MCF 10A (cell line): ENCODE measurements at places on chromosomes 12 and 14.

DNA sequence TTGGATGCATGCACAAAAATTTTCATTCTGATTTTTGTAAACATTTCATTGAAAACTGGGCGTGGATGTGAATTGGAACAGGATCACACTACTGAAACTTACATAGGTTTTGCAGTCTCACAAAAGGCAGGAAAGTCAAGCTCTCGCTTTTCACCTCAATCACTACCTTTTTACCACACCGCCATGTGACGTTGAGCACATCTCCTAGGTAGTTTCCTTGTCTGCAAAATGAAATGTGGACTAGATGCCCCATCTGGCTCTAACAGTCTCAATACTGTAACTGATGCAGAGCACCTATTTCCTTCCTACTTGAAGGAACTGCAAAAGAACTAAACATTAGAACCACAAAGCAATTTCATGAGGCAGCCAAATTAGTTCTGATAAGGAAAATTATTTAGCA is 4.4 kb upstream of the YY1 start:
- DNase-seq, result no peak

GRCh38 chr14:39005044-39005880 is 97.8 kb downstream of the SEC23A start:
- no peak for DNase-seq

DNA sequence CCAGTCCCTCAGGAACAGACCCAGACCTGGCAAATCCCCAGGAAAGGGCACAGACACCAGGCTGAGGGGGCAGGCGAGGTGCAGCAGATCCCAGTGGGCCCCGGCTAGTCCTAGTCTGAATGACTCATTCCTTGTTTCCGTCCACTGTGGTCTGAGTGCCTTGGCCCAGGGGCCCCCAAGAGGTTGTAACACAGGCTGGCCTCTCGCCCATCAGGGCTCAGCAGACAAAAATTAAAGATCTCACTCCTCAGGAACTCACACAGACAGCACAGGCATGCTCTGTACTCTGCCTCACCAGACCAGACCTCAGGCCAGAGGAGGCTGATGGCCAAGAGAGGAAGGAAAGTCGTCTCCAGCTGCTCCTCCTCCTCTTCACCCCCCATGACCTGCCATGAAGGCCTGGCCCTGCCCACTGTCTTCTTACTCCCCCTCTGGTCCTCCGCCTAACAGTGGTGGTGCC is 7.7 kb upstream of the LTBP2 start:
- peak; percentile 93 for DNase-seq

- DNase-seq, result no peak
These were observed 87.7 kb downstream of the GLT1D1 start for GRCh38 chr12:128940974-128941373.

DNA sequence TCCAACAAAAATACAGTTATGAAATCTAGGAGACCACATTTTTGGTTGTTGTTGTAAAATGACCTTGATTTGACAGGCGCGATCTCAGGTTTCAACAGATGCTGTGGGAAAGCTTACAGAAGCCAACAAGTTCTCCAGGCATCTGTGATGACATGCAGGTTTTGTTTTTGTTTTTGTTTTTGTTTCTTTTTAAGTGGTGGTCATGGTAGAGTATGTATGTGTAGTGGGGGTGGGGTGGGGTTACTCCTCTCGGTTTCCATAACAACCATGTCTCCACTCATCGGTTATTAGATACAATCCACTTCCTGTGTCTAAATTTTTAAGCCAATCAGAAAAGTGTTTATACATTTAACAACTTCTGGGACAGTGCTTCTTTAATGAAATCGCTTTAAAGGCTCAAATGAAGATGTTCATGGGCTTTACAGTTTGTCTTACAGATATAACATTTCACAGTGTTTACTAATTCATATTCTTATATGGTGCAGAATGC is 199.9 kb upstream of the FOXN3 start:
- peak; percentile 28 for DNase-seq

DNA sequence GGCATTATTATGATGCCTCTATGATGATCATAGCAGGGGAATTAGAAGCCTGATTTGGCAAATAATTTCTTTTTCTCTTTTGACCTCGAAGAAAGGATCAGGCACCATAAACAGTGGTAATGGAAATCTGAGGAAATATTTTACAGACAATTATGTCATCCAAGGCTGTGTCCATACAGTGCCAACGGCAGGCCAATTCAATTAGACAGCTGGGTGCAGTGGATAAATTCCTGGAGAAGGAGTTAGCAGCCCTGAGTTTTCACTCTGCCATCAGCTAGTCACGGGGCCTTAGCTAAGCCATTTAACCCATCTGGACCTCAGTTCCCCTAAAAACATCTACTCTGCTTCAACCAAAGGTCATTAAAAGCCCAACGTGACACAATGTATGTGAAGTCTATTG is 4.1 kb downstream of the TPH2 start:
- DNase-seq, result no peak

- DNase-seq, result no peak
These were observed 60.4 kb downstream of the SLC15A4 start for GRCh38 chr12:128763395-128763794.

GRCh38 chr14:20811986-20812975 is 9.6 kb upstream of the RNASE1 start:
- no peak for DNase-seq

GRCh38 chr12:29216266-29216665 is 67.2 kb downstream of the FAR2 start:
- DNase-seq, result no peak

DNA sequence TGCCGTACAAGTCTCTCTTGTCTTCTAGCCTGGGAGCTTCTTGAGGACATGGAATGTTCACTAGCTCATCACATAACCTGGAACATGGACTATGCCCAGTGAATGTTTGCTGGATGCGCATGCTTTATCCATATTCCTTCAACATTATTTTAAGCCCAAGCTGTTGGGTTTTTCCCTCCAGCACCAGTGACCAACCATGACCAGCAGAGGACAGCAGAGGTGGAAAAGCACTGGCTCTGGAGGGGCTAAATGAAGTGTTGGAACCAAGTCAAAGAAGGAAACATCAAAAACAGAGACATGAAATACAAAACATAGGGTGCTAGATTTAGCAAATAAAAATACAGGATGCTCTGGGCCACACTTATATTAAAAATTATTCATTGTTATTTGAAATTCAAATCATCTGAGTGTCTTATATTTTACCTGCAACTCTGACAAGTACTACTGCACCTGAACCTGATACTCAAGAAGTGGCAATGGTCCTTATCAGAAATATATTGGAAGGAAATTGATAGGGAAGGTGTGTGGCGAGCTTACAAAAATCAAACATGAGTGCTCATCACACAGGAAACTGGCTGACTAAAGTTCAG is 23.1 kb upstream of the HELB start:
- DNase-seq, result peak; percentile 41

DNA sequence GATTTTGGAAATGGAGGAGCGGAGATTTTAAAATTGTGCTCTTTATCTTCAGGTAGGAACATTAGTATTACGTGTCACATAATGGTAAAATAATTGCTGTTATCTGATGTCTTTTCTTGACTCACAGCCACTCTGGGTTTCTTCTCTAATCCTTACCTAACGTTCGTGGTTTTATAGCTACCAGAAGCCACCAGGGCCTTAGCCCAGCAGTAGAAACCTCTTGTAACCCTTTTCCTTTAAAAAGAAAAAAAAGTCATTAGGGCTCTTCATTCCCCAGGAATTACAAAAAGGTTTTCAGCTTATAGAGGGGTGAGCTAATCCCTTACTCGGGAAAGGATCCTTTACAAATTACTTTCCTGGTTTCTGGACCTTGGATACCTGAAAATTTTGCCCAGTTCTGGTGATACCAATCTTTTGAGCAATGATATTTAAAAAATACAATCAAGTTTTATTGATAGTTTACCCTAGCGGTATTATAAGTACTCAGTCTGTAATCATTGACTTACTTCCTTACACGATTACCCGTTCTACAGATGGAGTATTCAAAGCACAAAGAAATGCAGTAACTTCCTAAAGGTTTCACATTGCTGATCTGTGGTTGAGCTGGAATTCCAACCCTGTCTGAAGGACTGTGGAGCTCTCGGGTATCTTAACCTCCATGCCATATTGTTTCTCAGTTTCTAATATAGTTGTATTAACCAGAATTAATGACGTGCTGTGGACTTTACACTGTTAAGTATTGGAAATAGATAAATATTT is 1.6 kb downstream of the GABARAPL1 start:
- DNase-seq, result no peak

DNA sequence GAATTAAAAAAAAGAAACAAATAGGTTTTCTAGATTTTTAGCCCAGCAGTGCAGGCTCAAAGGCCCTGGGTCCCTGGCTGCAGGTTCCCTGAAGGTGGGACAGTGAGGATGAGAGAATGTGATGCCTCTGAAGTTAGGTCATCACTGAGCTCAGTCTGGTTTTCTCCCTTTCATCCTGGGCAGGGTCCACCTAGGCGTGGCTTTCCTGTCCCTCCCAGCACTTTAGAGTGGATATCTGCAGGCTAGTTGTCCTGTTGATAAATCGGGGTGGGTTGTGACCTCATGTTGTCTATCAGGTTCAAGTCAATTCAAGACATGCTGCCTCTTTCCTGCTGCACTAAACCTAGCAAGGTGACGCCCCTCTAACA is 60.9 kb downstream of the MAP1LC3B2 start:
- DNase-seq, result no peak

DNA sequence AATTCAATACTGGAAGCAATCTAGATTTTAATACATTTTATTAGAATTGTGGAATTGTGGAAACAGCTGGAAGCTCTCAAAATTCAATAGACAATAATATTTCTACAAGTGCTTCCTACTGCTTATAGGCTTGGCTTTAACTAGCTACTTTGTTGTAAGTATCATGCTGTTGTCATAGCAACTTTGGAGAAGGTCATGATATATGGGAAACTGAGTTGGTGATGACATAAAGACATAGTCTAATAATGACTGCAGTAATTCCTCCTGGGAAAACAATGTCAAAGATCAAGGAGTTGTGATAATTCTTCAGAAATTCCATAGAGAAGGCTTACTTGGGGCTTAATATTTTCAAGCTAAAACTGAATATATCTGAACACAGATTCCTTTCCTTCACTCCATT is 266.6 kb downstream of the KIF21A start:
- DNase-seq, result no peak

- peak; percentile 71 for DNase-seq
These were observed 6.0 kb upstream of the SLC6A12 start for GRCh38 chr12:219891-220352.
